Left kidney (tissue), 8 donors: ENCODE measurements at places on chromosomes 4 and X.
A peak's percentile ranks its signal among the peaks of the same experiment; 100 is the strongest.

DNA sequence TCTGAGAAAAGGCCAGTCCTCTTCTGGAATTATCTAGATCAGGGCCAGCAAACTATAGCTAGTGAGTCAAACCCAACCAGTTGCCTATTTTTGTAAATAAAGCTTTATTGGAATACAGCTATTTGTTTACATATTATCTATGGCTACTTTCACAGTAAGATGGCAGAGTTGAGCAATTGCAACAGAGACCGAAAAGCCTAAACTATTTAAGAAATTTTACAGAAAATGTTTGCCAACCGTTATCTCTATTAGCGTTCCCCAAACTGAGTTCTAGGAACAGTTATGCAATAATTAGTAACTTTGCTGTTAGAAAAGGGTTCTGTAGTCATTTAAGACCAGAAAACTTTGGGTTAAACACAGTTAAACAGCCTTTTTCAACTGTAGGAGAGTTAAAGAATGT, 10.5 kb downstream of the TEX13B start:
- no peak for DNase-seq

DNA sequence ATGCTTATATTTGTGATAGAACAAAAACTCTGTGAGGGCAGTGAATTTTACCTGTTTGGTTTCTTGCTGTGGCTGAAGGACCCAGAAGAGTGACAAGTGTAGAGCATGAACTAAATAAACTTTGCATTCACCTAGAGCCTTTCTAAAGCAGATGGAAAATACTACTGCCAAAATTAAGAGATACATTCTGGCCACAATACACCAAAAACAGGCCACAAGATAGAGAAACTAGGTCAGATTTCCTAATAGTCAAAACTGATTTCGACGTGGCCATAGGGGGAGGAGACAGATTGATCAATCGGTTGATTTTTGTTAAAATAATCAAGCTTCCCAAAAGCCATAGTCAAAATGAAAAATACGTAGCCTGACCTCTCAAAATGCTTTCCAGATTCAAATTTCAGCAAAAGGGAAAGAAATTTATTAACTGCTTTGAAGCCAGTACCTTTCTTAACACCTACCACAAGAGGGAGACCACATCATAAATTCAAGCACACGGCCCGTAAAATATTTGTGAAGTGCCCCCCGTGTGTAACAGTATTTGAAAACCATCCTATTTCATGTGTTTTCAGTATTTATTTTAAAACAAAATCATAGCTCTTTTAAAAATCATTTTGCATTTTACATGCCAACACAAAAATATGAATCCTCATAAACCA, 132.4 kb downstream of the CORIN start:
- peak; percentile 28 for DNase-seq

GRCh38 chr4:169094656-169095231, 84.7 kb upstream of the CBR4 start:
- DNase-seq: no peak

- no peak for DNase-seq
Observed at GRCh38 chrX:134469486-134469885, 9.5 kb downstream of the HPRT1 start.

- no peak for DNase-seq
Observed at GRCh38 chrX:34503119-34503518, 154.0 kb downstream of the TMEM47 start.

DNA sequence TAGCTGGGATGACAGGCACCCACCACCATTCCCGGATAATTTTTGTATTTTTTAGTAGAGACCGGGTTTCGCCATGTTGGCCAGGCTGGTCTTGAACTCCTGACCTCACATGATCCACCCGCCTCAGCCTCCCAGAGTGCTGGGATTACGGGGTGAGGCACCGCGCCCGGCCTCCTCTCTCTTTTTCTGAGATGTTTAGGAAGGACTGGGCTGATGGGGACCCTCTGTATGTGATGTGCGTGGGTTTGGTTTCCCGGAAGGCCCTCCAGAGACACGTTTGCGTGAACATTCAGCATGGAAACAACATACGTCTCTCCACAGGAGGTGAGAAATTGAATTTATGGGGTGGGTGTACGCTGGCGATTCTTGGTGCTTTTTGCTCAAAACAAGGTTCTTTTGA, 18.6 kb downstream of the SHOX start:
- no peak for DNase-seq

GRCh38 chr4:145804116-145804515, 124.2 kb downstream of the C4orf51 start:
- DNase-seq: no peak

DNA sequence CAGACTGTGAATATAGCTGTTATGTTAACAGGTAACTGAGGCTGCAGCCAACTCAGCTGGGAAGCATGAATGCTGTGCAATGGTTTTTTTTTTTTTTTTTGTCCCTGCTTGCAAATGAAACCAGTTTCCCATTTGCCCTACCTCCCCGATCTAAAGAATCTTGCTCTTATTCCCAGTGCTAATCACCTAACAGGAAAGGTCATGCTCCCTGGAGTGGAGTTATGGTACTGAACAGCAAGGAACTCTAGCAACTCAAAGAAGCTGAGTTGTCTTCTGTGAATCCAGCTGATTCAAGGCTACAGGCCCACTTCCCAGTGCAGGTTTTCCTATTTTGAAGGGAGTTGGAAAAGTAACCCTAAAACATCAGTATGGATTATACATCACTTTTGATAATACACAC, 52.1 kb downstream of the HTR2C start:
- DNase-seq: no peak

DNA sequence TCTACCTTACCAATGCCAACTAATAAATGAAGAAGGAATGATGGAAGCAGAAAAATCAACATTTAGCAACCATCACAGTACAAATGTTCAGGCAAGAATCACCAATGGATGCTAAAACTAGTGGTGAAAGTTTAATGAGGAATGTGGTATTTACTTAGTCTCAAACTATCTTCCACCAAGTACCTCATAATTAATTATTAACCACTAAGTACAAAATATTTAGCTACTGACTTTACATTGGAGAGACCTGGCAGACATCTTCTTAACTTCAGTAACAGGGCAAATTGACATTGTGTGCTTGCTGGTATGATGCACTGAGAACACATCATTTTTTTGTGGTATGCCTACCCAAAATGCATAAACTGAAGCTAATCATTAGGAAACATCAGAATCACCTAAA, 82.4 kb downstream of the DLG3 start:
- DNase-seq: no peak

DNA sequence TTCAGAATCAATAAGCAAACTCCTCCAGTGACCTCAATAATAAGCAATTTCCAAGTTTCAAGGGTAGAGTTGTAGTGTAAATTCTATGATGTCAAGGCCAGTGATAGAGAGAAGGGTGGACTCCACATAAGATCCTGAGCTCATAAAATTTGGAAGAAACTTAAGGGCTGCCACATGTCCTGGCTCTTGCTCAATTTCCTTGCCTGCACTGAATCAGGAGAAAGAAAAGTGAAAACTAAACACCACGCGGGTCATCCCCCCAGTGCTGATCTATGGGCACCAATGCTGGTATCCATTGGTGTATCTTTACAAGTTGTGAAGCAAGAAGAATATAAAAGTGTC, 392.0 kb upstream of the INTU start:
- no peak for DNase-seq
